ENCODE measurements at places on chromosomes 5 and 9.

DNA sequence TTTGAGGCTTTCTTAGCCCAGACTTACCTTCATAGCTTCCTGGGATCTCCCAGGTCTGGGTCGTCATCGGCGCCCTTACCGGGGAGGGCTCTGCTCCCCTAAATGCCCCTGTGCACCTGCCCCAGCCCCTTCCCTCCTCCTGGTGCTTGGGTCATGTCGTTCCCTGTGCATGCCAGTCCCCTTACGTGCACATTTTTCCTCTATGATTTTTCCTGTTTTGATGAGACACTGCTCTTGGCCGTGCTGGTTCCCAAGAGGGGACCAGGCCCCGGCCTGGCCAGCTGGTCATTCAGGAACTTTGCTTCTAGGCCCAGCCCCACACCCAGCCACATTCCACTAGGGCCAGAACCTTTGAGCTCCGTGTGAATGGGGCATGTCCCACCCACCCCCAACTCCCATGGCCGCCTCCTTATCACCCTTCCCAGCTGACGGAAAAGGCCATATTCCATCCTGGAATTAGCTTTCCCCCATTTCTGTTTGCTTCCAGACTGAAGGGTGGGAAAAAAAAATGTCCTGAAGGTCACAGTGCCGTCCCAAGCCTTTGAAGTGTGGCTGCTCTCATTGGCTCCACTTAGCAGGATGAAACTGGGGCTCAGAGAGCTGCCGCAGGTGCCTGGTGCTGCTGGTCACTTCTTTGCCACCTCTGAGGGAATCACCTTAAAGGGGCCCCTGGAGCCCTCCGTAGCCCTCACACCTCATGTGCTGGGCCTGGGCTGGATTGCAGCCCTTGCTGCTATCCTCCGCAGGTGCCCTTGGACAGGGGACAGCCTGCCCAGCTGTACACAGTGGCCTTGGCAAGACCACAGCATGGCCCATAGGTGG, 25.1 kb downstream of the ERGIC1 start:
- DNase-seq: no peak

- DNase-seq: no peak
Measured at GRCh38 chr9:89715318-89715858, 110.6 kb downstream of the GADD45G start.

DNA sequence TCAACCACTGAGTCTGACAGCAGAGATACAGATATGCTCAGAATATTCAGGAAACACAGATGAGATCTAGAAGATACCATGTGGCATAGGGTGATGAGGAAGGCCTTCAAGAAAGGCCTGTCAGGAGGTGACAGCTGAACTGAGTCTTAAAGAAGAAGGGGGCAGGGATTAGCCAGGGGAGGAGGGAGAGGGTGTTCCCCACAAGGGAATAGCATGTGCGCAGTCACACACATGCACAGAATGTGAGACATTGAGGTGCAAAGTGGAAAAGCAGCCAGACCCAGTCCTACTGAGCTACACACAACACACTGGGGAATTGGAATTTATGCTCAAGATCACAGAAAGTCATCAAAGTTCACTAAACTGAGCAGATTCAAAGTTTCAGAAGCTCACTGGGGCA, 3.0 kb upstream of the SLC25A48 start:
- no peak for DNase-seq

DNA sequence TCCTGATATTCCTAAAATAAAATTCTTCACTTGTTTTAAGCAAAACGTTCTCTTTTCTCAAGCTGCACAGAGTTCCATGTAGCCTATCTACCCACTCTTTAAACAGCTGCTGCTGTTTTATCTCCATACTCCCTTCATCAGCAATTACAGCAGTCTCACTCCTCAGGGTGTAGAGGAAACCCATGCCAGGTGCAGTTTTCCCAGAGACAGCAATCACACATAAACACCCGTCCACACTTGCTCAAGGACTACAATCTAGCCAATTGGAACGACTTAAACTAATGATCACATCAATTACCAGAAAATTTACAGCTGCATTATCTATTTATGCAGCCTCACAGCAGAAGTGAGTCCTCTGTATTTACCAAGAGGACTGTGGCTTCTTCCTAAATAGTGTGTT, 141.7 kb downstream of the HTR1A start:
- DNase-seq: no peak

DNA sequence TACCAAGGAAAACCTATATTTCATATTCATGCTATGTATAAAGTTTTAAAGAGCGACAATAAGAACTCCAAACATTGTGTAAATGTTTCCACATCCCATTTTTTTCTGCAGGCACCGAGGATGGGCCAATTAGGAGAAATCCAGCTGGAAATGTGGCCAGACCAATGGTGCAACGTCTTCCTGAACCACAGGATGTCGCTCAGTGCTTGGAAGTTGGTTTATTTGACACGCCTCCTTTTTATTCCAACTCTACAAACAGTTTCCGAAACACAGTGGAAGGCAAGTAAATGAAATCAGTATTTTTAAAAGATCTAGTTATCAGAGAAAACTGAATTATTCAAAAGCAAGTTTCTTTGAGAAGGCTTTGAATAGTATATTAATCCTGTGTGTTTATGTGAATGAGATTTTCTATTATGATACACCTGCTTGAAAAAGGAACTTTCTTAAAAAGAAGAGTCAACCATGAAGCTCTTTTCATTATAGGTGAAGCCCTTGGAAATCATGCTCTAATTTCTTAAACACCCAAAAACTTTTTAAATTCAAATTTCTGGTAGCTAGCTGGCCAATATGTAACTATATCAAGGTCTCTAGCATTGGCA, 9.1 kb downstream of the TYRP1 start:
- no peak for DNase-seq

All from activated naive CD4-positive, alpha-beta T cell treated with anti-CD3 and anti-CD28 coated beads for 36 hours (primary cell).